Activated T-cell treated with anti-CD3 and anti-CD28 coated beads for 48 hours (primary cell): ENCODE measurements at places on chromosomes 4 and X.

DNA sequence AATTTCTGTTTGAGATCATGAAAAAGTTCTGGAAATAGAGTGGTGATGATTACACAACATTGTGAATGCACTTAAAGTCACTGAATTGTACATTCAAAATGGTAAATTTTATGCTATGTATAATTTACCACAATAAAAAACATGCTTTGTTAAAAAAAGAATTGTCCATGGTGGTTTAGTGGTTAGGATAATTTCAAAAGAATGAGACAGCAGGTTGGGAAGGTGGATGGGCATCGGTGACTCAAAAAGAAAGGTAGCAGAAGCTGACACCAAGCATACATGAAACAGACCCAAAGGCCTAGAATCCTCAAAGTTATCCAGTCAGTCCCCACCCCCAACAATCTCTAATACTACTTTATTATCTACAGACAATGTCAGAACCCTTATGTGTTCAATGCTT lies 91.1 kb downstream of the MSN start:
- DNase-seq, result no peak

DNA sequence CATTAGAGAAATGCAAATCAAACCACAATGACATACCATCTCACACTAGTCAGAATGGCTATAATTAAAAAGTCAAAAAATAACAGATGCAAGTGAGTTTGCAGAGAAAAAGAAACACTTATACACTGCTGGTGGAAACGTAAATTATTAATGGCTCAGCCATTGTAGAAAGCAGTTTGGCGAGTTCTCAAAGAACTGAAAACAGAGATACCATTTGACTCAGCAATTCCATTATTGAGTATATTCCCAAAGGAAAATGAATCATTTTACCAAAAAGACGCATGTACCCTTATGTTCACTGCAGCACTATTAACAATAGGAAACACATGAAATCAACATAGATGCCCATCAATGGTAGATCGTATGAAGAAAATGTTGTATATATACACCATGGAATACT lies 75.0 kb downstream of the NAA11 start:
- DNase-seq, result no peak

GRCh38 chrX:31224381-31225012 lies 152.7 kb upstream of the FTHL17 start:
- no peak for DNase-seq

DNA sequence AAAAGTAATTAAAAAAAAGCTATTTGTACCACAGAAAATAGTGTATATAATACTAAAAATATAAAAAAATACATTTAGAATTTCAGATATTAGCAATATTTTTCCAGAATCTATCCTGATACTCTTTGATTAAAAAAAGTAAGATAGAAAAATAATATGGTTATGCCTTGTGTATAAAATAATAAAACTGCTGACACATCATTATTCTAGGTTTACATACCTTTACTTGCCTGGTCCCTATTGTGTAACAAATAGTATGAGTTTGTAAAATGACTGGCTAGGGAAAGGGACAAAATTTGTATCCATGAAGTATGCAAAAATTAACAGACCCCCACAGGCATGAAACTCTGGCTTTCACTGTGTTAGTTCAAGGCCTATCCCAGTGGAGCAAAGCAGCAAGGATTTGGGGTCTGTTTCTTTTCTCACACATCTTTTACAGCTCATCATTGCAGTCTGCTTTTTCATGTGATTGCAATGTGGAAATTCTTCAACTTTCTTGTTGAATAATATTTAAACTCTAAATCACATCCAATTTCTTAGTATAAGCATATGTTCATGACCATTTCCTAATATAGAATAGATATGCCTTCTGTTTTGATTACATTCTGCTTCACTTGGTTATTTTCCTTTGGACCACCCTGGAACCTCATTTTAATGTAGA lies 136.7 kb upstream of the PCDH18 start:
- no peak for DNase-seq

DNA sequence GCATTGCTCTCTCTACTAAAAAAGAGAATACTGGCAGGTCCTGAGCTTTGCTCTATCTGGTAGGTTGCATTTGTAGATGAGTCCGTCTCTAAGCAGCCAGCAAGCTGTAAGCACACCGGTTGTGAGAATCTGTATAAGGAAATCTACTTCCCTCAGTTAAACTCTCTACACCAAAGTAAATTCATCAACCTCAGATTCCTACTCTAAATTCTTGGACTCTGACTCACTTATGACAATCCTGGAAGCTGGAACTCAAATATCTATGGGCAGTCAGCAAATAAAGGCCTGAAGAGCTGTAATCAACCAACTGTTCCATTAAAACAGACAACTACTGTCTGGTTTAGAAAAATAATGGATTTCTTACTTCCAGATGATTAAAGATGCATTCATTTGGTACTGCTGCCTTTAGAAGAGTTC lies 37.9 kb downstream of the FAT1 start:
- DNase-seq, result no peak

- DNase-seq, result no peak
These were observed 7.4 kb downstream of the MBNL3 start for GRCh38 chrX:132481449-132481848.

- DNase-seq, result no peak
These were observed 2.3 kb downstream of the GPR174 start for GRCh38 chrX:79146640-79147390.

DNA sequence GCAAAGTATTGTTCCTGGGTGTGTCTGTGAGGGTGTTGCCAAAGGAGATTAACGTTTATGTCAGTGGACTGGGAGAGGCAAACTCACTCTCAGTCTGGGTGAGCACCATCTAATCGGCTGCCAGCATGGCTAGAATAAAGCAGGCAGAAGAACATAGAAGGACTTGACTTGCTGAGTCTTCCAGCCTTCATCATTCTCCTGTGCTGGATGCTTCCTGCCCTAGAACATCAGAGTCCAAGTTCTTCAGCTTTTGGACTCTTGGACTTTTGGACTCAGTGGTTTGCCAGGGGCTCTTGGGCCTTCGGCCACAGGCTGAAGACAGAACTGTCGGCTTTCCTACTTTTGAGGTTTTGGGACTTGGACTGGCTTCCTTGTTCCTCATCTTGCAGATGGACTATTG lies 15.3 kb upstream of the ENPP6 start:
- no peak for DNase-seq

- DNase-seq, result no peak
These were observed 10.4 kb downstream of the MID1IP1 start for GRCh38 chrX:38811515-38812243.

- no peak for DNase-seq
These were observed 56.7 kb downstream of the IGFBP7 start for GRCh38 chr4:57053508-57053907.

DNA sequence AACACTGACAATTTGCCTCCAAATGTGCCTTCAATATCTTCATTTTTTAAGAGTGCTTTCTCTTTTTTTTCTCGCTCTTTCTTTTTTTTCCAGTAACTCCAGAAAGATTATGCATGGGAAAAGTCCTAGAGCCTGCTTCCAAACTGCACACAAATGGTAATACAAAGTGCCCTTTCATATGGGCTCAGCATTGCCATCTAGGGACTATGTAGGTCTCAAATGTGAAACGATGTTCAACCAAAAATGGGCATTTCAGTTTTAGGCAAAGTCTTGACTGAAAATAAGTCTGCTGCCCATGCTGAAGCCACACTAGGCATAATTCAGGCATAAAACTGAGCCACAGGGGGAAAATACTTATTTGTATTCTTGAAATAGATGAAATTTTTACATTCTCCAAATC lies 65.6 kb downstream of the SYNPO2 start:
- no peak for DNase-seq

DNA sequence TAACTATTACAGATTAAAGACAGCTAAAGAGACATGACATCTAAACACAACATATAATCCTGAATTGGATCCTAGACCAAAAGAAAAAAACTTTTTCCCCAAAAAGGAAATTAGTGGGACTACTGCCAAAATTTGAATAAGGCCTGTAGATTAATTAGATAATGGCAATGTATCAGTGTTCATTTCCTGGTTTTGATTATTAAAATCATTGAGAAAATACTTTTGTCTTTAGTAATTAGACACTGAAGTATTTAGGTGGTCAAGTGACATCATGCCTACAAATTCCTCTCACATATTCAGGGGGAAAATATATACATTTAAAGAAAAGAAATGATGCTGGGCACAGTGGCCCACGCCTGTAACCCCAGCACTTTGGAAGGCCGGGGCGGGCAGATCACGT lies 10.4 kb upstream of the USO1 start:
- DNase-seq, result no peak

DNA sequence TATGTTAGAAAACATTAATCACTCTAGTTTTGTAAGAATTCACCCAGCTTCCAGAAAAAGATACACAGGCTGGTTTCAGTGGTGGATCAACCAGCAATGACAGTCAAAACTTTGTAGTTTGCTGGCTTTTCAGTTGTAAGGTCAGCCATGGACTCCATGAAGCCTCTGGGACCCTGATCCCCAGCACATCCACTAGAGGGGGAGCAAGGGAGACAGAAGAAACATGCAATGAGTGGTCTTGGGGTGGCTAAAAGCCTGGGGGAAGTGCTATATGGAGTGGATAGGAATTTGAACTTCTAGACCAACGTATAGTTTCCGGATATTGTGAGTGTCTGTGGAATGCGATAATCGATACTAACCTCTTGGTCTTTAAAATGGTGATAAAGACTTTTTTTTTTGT lies 72.7 kb downstream of the AFF2 start:
- no peak for DNase-seq

DNA sequence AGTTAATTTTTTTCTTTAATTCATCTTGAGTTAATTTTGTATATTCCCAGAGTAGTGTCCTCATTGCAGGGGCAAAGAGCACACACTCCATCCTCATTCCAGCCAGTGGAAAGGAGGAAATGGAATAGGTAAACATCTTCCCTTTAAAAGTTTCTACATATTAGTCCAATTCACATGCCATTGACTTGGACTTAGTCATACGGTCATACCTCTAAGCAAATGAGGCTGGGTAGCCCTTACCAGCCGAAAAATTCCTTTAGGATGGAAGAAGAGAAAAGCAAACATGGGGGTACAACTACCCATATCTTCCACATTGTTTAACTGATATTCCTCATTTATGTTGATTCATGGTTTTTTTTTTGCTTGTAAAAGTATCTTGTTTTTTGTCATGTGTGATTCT lies 37.4 kb upstream of the NDP start:
- no peak for DNase-seq

GRCh38 chr4:175970724-175971123 lies 94.9 kb upstream of the WDR17 start:
- no peak for DNase-seq

- DNase-seq, result no peak
These were observed 77.3 kb downstream of the DCAF8L1 start for GRCh38 chrX:27903960-27904359.

- no peak for DNase-seq
These were observed 13.6 kb downstream of the SH3RF1 start for GRCh38 chr4:169256856-169257761.

GRCh38 chr4:55169352-55169961 lies 44.1 kb upstream of the KDR start:
- no peak for DNase-seq

DNA sequence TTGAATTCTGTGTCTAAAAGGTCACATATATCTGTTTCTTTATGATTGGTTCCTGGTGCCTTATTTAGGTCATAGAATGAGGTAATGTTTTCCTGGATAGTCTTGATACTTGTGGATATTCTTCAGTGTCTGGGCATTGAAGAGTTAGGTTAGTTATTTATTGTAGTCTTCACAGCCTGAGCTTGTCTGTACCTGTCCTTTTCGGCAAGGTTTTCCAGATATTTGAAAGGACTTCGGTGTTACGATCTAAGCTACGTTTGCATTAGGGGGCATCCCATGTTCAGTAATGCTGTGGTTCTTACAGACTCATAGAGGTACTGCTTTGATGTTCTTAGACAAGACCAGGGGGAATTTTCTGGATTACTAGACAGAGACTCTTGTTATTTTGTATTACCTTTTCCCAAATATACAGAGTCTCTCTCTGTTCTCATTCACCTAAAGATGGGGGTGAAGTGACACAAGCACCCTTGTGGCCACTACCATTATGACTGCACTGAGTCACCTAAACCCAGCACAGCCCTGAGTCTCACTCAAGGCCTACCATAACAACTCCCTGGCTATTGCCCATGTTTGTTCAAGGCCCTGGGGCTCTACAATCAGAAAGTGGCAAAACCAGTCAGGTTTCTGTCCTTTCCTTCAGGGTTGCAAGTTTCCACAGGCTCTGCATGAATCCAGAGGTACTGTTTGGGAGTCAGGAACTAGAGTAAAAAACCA lies 30.1 kb upstream of the CYSLTR1 start:
- no peak for DNase-seq

- no peak for DNase-seq
These were observed 68.3 kb upstream of the CNKSR2 start for GRCh38 chrX:21305799-21306336.

- DNase-seq, result no peak
These were observed at the start of gene ALPK1 for GRCh38 chr4:112296949-112297880. Gene ALPK1, plus strand, starts transcription at chr4:112297369.

- DNase-seq, result no peak
These were observed 62.9 kb upstream of the SLC34A2 start for GRCh38 chr4:25592736-25593135.

DNA sequence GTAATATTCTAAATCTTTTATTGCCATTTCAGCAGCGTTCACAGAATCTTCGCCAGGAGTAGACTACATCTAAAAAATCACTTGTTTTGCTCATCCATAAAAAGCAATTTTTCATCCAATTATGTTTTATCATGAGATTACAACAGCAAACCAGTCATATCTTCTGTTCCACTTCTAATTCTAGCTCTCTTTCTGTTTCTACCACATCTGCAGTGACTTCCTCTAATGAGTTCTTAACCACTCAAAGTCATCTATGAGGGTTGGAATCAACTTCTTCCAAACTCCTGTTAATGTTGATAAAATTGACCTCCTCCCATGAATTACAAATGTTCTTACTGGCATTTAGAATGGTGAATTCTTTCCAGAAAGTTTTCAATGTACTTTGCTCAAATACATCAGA lies 174.4 kb upstream of the BRWD3 start:
- DNase-seq, result no peak

DNA sequence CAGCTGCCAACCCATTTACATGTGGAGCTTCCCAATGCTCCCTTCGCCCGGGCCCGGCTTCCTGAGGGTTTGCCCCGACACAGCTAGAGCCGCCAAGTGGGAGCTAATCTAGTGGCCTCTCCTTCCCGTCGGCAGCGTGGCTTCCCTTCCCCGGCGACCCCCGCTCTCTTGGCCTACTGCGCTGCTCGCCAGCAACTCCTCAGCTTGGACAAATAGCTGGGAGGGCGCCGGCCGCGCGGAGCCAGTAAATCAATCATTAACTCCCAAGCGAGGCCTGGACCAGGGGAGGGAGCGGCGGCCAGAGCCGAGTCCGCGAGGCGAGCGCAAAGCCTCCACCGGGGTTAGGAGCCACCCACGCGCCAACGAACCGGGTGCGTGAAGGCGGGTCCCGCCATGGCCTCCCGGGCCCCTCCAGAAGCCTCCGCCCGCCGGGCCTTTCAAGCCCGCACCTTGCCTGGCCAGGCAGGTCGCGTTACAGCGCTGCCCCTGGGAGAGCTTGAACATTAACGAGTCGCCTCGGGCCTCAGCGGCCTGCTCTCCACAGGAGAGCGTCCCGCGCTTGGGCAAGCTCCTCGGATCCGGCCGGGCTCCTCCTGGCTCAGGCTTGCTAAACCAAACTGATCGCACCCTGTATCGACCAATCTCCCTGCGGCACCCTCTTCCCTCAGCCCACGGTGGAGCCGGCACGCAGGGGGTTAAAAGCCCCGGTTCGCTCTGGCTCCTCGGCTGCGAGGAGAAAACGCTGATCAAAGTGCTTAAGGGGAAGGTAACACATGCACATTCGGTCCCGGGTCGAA lies 10.6 kb upstream of the BCOR start:
- DNase-seq, result no peak
